ENCODE measurements at places on chromosomes 1 and 21.

DNA sequence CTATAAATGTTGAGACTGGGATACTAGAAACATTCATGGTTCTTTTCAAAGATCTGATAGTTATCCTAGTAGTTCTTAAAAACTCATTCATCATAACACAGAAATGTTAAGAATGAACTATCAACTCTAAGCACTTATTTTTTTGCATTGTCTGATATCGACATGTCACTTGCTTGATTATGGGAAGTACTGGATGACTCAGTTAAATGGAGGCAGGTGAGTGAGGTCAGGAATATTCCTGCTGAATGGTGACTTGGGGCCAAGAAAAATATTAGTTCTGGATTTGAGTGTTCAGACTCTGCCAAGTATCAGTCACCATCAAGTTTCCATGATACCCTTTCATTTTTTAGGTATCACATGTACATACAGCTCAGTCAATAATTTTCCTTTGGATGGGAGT is 63.6 kb downstream of the NEK7 start:
- DNase-seq, result no peak

DNA sequence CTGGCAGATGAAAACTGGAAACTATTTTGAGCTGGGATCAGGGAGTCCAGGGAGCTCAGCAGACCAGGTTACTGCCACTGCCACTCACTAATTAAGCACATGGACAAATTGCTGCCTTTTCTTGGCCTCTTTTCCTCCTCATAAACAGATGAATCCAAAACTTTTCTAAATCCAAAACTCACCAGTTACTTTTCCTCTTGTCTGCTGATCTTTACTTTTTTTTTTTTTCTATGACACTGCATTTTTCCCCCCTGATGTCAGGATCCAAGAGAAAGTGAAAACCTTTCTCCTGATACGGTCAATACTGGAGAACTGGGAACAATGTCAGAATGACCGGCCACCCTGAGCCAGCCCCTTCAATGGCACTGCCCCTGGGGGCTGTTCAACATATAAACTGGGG is 405.8 kb downstream of the DUSP10 start:
- DNase-seq, result no peak

DNA sequence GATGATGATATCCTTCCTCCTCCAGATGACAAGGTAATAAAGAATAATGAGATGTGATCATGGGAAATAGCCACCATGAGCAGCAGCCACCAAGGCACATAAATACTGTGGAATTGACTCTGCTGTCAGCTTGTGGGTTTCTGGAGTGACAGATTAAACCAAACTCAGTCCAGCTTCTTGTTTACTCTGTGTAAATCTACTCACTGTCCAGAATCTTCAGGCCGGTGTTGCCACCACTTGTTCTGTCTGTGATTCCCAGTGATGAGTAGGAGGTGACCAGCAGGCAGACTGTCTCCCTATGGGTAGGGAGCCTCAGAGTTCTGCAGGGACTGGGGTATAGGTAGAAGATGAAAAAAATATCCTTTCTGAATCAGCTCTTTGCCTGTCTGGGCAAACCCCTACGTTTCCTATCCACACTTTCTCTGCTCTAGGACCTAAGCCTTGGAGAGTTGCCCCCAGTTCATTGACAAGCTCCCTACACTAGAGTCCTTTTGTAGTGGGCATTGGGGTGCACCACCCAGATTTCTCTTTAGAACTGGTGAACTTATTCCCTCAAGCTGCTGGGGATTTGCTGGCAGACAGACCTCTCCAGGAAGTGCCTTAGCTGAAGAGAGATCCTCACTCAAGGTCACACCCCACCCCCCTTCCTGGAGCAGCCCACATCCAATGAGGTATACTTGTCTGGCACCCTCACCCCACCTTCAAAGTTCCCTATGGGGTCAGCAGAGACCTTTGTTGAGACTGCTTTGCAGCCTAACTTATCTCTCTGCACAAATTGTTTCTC is 47.6 kb downstream of the ATP1A1 start:
- DNase-seq, result no peak

- no peak for DNase-seq
Measured at GRCh38 chr1:104830534-104830933, 1080.8 kb downstream of the AMY1C start.
